ENCODE measurements at places on chromosomes 4 and X.

DNA sequence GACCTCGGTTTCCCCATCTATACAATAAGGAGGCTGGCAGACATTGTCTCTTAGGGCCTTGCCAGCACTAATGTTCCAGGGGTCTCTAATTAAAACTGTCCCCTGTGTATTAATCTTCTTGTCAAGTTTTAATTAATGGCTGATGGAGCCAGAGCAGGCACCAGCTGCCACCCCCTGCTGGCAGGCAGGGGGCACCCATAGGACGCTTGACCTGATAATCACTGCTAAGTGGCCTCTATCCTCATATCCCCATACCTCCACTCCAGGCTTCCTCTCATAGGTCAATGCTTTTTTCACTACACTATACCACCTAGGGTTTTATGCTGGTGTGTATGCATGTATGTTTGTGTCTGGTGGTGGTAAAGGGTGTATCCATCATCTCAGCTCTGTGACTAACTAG, 89.4 kb downstream of the EFNB1 start:
- no peak for DNase-seq

DNA sequence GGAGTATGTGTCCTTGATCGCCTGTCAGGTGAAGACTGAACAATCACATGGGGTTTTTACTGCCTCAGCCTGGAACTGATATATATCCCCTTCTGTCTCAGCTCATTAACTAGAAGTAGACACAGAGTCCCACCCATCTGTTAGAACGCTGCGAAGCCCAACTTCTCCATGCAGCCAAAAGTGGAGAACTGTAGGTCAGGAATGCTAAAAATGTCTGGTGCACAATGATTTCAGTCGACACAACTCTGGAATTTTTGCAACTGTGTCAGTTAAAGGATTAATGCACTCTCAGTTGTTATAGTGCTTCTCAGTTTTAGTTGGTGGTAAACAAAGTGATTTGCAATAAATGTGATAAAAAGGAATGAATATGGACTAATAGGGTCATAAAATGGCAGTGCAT, 287.2 kb downstream of the INPP4B start:
- DNase-seq: no peak

- no peak for DNase-seq
Measured at GRCh38 chr4:10582059-10582686, 102.4 kb downstream of the CLNK start.

- no peak for DNase-seq
Measured at GRCh38 chr4:74230902-74231499, 73.1 kb downstream of the MTHFD2L start.

DNA sequence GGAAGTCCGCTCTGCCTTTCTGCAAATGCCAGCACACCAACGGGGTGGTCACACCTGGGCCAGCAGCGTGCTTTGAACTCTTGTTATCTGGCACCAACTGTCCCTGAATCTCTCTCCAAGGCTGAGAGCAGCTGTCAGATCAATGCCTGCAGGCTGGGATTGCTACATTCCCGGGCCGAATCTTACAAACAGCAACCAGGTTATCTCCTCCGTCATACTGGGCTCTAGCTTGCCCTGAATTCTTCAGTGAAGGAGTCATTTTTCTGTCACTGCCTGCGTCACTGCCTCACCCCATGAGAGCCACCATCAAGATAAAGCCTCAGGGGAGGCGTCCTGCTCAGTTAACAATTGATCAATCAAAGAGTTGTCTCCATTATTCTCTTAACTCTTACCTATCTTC, 329.4 kb upstream of the PPARGC1A start:
- no peak for DNase-seq

Data from NCI-H2107 (cell line).